ENCODE measurements at places on chromosomes 5 and 9.

DNA sequence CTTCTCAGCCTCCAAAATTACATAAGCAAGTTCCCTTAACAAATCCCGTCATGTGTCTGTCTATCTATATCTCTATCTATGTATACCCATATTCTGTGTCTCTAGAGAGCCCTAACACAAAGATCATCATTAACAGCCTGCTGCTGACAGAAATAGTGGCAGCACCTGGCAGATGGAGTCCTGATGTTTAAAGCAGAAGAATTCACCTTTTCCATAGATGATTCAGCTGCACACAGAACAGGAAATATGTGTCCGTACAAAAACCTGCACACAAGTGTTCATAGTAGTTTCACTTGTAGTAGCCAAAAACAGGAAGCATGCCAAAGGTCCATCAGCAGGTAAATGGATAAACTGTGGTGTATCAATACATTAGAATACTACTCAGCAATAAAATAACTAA, 45.0 kb upstream of the ACO1 start:
- no peak for DNase-seq

DNA sequence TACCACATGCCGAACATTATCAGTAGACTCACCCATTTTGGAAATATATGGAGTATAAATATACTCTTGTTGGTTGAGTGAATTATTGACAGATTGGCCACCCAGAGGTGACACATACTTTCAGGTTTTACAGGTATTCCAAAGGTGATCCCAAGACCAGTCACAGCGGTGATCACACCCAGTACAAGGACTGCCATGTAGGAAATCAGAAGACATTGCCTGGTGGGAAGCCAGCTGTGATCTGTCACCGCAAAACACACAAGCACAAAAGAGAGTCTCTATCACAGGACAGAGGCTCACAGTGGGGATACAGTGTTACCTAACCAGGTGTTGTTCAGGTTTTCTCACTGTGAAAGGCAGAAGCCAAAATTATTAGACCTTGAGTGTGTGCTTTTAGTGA, 15.8 kb downstream of the BTF3 start:
- no peak for DNase-seq

DNA sequence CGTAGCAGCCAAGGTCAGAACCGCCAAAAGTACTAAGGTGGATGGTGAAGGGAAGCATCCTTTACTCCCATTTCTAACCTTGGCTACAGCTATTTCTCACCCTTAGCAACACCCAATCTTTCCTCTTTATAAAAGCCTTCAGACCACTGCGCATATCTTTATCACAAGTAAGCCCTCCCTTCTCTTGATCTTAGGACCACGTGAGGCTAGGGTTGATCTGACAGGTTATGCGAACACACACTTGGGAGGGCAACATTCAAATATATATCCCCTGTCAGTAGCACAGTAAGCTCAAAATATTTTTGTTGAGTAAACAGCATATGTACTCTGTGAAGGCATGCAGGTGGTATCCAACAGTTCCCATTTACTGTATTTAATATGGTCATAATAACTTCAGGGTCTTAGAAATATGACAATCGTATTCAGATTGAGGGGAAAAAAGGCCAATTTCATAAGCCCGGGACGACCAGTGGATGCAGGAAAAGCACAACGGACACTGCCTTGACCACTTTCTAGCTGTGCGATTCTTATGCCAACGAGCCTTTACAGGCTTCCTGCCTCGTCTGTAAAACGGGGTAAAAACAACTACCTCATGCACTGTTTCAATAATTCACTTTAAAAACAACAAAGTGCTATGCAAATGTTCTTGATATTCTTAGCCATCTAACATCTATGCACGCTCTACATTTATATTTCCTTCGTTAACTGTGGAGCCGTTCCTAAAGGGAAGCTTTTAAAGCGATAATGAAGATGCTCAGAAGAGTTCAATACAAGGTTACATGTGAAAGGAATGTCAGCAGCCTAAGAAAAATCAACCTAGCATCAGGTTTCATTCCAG, 1.3 kb downstream of the ARSB start:
- DNase-seq: no peak

GRCh38 chr5:59107692-59108091, 524.8 kb downstream of the RAB3C start:
- DNase-seq: peak; percentile 20

DNA sequence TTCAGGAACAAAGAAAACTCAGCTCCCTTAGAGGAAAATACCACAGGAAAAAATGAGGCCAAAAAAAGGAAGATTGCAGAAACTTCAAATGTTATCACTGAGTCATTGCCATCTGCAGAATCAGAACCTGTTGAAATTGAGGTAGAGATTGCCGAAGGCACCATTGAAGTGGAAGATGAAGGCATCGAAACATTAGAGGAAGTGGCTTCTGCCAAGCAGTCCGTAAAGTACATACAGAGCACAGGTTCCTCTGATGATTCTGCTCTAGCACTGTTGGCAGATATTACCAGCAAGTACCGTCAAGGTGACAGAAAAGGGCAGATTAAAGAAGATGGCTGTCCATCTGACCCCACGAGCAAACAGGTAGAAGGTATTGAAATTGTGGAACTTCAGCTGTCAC, 30.8 kb upstream of the NIM1K start:
- DNase-seq: no peak
